Immature natural killer cell (primary cell): ENCODE measurements at places on chromosomes 1 and 21. TPM values are rescaled to one million over a fixed set of nuclear protein-coding genes. Genes with fewer than 3 reads are reported as not detected.
A peak's percentile ranks its signal among the peaks of the same experiment; 100 is the strongest.

Gene CACNA1S
- not detected for polyA plus RNA-seq

GRCh38 chr21:34599534-34600101, 15.3 kb downstream of the RCAN1 start:
- H3K4me1 ChIP-seq: no peaks in the 10 kb centered on the region
- no peak overlapping the region for H3K27ac ChIP-seq
- no peak overlapping the region for H3K4me3 ChIP-seq
- no peaks in the 10 kb centered on the region for H3K27me3 ChIP-seq

GRCh38 chr1:44256762-44257554, 43.7 kb downstream of the DMAP1 start:
- no peak overlapping the region for H3K4me3 ChIP-seq
- H3K27ac ChIP-seq: no peak overlapping the region
- H3K4me1 ChIP-seq: no peaks in the 10 kb centered on the region

- H3K4me1 ChIP-seq: no peaks in the 10 kb centered on the region
- H3K27me3 ChIP-seq: no peaks in the 10 kb centered on the region
- H3K4me3 ChIP-seq: no peak overlapping the region
These were observed 375.6 kb downstream of the AMY1C start for GRCh38 chr1:104125266-104125665.

GRCh38 chr1:150976401-150976821, 1.8 kb upstream of the CERS2 start:
- H3K27me3 ChIP-seq: peaks cover 2% of the 10 kb centered on the region
- DNase-seq: no peak
- peaks cover 56% of the 10 kb centered on the region for H3K4me1 ChIP-seq
- peak overlapping the region; percentile 88 for H3K27ac ChIP-seq
- peak overlapping the region; percentile 80 for H3K4me3 ChIP-seq

Gene PLA2G2C
- not detected for polyA plus RNA-seq

Gene PDC
- polyA plus RNA-seq: not detected

- no peak overlapping the region for H3K27ac ChIP-seq
- H3K36me3 ChIP-seq: no peaks in the 10 kb centered on the region
- no peak for DNase-seq
- no peak overlapping the region for H3K4me3 ChIP-seq
- H3K27me3 ChIP-seq: no peaks in the 10 kb centered on the region
These were observed 224.6 kb downstream of the FGGY start for GRCh38 chr1:59521456-59521855.

Gene UBE2U
- not detected for polyA plus RNA-seq

DNA sequence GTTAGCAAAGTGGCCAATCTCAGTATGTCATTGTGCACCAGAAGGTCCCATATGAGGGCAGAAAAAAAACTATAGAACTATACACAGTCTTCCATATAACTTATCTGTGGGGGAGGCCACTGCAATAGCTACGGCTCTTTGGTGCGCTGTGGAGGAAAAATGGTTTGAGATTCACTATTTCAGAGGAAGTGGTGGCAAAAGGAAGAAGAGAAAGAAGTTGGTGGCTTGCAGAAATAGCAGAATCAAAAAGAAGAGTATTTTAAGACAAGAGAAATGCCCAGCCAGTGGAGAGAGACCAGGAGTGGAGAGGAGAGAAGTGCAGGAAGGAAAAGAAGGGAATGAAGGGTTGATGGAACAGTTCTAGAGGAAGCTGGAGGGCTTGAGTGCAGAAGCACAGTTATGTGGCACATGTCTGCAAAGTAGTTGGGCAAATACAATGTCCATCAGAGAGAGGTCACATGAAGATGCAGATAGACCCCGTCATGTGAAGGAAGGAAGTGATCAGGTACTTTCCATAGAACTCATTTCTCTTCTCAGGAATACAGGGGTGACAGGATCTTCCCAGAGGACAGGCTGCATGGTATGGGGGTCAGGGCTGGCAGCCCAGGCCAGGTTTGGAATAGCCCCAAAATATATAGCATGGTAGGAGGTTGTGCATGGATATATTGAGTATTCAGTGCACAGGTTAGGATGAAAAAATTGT, 64.6 kb downstream of the RUNX1 start:
- peak overlapping the region; percentile 84 for H3K27ac ChIP-seq
- H3K27me3 ChIP-seq: no peaks in the 10 kb centered on the region
- peaks cover 84% of the 10 kb centered on the region for H3K4me1 ChIP-seq
- peak overlapping the region; percentile 75 for H3K4me3 ChIP-seq
- no peak for DNase-seq

DNA sequence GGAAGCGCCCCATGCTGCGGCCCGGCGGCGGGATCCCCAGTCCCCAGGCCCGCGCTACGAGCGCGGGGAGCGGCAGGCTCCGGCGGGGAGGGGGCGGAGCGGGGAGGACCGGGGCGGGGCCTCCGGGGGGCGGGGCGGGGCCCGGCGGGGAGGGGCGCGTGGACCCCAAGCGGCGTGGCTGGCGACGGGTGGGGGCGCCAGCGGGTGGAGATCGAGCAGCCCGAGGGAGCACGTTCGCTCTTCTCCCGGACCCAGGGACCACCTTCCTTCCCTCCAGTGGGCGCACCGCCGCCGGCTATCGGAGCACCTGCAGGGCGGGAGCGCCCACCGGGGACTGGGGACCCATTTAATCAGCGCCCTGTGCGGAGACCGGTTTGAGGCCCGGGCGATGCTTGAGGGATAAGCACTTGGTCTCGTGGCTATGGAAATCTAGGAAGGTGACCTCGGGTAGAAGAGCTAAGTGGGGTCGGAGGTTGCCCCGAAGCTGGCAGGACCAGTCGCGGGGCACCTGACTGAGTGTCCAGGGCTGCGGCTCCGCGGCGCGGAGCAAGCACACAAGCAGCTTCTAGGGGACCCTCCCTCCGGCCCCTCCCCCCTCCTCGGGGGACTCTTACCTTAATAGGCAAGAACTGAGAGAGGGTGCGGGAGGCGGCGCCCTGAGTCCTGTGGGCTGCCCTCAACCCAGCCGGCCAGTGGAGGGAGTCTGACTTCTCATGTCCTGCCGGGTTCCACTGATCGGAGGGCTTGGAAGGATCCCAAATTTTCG, at the start of gene TSPAN2:
Gene TSPAN2 (minus strand): TSS at position 84 of the 766 bp plus-strand sequence. CDS start 71 bp downstream, at position 13.
- H3K27ac ChIP-seq: peak within 1 kb of the TSS; percentile 91
- peak; percentile 51 for DNase-seq
- H3K4me1 ChIP-seq: peaks cover 64% of the 10 kb centered on the region
- peak within 1 kb of the TSS; percentile 85 for H3K4me3 ChIP-seq

DNA sequence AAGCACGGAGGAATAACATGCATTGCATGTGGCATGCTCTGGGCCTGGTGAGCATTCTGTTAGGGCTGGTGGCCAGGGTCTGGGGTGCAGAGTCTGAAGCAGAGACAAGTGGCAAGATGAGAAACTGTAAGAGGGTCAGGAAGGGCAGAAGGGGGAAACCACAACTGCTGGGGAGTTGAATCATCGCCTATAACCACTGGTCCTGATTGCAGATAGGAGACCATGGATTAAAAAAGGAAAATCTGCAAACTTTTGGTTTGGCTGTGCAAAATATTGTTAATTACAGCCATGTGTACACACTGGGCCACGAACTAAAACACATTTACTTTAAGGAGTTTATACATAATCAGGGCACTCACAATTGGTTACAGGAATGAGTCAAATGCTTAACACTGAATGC, 76.6 kb downstream of the TGFBR3 start:
- DNase-seq: no peak
- H3K4me3 ChIP-seq: peak overlapping the region; percentile 59
- H3K36me3 ChIP-seq: no peaks in the 10 kb centered on the region
- peak overlapping the region; percentile 76 for H3K27ac ChIP-seq

DNA sequence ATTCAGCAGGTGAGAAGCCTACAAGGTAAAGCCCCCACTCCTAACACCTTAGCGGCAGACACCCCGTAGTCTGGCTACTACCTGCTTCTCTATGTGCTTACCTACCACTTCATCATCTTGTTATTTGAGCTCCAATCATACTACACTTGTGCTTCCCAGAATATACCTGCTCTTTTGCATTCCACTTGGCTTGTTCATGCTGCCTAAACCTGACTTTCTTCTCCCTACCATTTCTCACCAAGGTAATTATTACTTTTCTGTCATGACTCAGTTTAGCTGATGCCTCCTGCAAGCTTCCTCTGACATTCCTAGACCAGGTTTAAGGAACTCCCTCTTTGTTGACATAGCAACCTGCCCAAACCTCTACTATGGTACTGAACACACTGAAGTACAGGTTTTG, 495.6 kb upstream of the C1orf87 start:
- H3K27ac ChIP-seq: no peak overlapping the region
- H3K4me3 ChIP-seq: no peak overlapping the region
- DNase-seq: no peak
- no peaks in the 10 kb centered on the region for H3K36me3 ChIP-seq
- H3K27me3 ChIP-seq: peaks cover 2% of the 10 kb centered on the region

GRCh38 chr21:36524477-36524876, 44.6 kb upstream of the CLDN14 start:
- H3K4me1 ChIP-seq: peaks cover 10% of the 10 kb centered on the region
- no peak for DNase-seq
- no peak overlapping the region for H3K4me3 ChIP-seq
- H3K27ac ChIP-seq: no peak overlapping the region
- H3K27me3 ChIP-seq: peaks cover 8% of the 10 kb centered on the region

DNA sequence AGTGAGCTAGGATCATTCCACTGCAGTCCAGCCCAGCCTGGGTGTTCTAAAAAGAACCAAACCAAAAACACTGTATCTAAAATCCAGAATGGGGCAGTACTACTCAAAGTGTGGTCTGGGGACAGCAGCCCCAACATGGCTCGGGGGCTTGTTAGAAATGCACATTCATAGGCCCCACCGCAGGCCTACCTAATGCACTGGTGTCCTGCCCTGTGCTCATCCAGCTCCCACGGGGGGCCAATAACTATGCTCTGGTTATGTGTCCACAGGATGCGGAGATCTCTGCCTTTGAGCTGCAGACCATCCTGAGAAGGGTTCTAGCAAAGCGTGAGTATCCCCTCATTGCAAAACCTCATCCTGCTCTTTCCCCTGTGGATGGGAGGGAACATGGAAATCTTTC, 51.5 kb downstream of the CAPN2 start:
- no peak overlapping the region for H3K27ac ChIP-seq
- H3K36me3 ChIP-seq: peaks cover 46% of the 10 kb centered on the region
- H3K27me3 ChIP-seq: peaks cover 2% of the 10 kb centered on the region

- peaks cover 29% of the 10 kb centered on the region for H3K27me3 ChIP-seq
- no peak for DNase-seq
- peak overlapping the region; percentile 100 for H3K4me3 ChIP-seq
- H3K36me3 ChIP-seq: peaks cover 6% of the 10 kb centered on the region
- H3K4me1 ChIP-seq: peaks cover 76% of the 10 kb centered on the region
These were observed 2.7 kb downstream of the PIK3CD start for GRCh38 chr1:9654051-9654833.

- peaks cover 54% of the 10 kb centered on the region for H3K36me3 ChIP-seq
- H3K27me3 ChIP-seq: no peaks in the 10 kb centered on the region
- no peak for DNase-seq
- H3K4me3 ChIP-seq: no peak overlapping the region
- peaks cover 55% of the 10 kb centered on the region for H3K4me1 ChIP-seq
These were observed 159.4 kb downstream of the DHRS3 start for GRCh38 chr1:12458571-12458970.

DNA sequence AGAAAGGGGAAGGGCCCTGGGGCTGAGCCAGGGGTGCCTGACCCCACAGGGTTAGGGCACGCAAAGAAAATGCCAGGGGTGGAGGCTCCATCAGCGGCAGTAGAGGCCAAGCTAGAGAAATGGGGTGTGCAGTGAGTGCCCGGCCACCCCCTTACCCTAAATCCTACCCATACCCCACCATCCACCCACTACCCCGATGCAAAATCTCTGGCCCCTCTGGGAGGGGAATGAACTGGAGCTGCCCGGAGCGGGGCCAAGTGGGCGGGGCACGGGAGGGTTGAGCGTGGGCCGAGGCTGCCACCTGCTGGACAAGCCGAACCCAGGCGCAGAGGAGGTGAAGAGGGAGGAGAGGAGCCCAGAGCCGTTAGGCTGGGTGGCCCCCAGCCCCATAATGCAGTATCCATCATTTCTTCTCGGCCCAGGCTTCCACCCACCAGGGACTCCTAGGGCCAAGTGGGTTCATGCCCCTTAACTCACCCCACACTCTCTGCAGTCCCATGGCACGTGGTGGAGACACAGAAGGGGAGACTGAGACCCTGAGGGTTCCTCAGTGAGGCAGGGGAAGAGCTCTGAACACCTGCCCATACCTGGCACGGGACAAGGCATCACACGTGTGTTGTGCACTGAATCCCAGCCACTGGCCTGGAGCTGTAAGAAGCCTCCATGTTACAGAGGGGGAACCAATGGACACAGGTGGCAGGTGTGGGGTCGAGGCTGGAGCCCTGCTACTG, 1.4 kb upstream of the C1QC start:
- H3K4me3 ChIP-seq: no peak overlapping the region
- peak; percentile 49 for DNase-seq
- H3K27me3 ChIP-seq: peaks cover 8% of the 10 kb centered on the region
- no peaks in the 10 kb centered on the region for H3K4me1 ChIP-seq
- H3K36me3 ChIP-seq: no peaks in the 10 kb centered on the region

DNA sequence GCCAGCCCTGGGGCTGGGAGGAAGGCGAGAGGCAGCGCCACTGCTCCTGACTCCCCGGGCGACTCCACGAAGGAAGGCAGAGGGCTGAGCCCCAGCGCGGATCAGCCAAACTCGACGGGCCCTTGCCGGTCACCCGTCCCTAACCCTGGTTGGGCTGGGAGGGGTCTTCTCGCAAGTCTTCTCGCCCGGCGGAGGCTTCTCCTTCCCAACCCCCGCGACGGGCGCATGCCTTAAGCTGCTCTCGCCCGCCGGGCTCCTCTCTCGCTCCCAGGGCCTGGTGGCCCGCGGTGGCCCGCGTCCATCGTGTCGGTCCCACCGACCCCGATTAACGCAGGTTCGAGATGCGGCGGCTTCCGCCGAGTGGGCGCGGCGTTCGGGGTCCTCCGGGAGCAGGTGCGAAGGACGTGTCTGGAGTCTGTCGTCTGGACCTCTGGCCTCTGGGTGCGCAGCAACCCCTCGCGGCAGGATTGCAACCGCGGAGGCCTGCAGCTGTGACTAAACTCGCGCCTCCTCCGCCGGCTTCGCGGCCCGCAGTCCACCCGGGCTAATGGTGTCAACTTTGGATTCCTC, 29.0 kb upstream of the PPM1J start:
- no peak for DNase-seq
- no peaks in the 10 kb centered on the region for H3K4me1 ChIP-seq
- no peak overlapping the region for H3K27ac ChIP-seq
- H3K27me3 ChIP-seq: peaks cover 15% of the 10 kb centered on the region
- no peaks in the 10 kb centered on the region for H3K36me3 ChIP-seq

DNA sequence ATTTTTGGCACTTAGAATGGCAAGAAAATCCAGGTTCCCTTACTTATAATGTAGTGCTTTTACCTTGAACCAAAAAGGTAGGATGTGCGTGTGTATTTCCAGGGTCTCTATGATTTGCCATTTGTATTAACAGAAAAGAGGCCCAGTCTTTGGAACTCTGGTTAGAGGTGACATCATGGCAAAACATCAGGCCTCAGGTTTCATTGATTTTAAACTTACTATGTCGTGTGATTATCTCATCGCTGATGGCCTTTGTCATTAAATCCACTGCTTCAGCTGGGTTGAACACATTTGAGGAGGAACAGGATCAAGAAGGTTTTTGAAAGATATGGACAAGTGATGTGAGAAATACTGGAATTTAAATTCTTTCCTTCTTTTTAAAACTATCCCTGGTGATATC, 95.2 kb downstream of the PBX1 start:
- no peak overlapping the region for H3K4me3 ChIP-seq
- peaks cover 21% of the 10 kb centered on the region for H3K27me3 ChIP-seq
- no peaks in the 10 kb centered on the region for H3K36me3 ChIP-seq
- H3K27ac ChIP-seq: no peak overlapping the region
- H3K4me1 ChIP-seq: peaks cover 35% of the 10 kb centered on the region
